ENCODE measurements at places on chromosomes 12 and 14. TPM values are rescaled to one million over a fixed set of nuclear protein-coding genes. Genes with fewer than 3 reads are reported as not detected.

Gene SNW1
- polyA plus RNA-seq = 43.5 TPM

Gene RIN3
- polyA plus RNA-seq = 7.4 TPM

Gene ARHGEF40
- 18.0 TPM for polyA plus RNA-seq

Gene ARHGDIB
- 93.4 TPM for polyA plus RNA-seq

Gene NAB2
- 2.5 TPM for polyA plus RNA-seq

Gene GPR132
- 1.4 TPM for polyA plus RNA-seq

Gene SERPINA9
- not detected for polyA plus RNA-seq

DNA sequence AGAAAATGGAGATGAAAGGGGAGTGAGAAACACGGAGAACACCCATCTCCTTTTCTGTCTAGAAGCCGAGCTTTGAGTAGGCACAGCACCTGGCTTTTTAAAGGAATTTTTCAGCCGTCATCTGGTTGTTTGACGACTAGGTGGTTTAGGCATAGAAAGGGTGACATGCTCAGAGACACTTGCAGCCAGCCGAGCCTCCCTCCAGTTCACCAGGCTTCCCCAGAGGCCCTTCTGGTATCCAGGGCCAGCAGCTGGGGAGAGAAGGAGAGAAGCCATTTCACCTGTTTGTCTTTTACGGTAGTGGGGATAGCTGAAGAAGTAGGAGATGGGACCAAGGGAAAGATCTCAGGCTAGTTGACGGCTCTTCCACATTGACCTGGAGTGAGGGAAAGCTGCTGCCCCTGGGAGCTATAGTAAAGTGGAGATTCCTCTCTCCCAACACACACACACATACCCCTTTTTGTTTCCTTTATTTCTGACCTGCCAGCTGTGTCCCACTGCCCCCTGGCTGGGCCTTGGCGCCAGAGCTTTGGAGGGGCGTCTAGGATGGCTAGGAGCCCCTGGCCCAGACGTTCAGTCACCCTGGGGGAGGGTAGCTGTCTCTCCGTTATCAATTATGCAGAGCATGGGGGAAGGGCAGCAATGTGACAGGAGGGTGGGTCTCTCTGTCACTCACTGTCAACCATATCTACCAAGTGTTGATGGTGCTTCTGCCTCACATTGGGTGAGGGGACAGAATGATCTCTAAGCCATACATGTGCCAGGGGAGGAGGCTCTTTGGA, 5.5 kb downstream of the MAP3K12 start:
- peak overlapping the region; percentile 64 for H3K4me3 ChIP-seq
- peak; percentile 64 for DNase-seq
- peaks cover 33% of the 10 kb centered on the region for H3K4me1 ChIP-seq

DNA sequence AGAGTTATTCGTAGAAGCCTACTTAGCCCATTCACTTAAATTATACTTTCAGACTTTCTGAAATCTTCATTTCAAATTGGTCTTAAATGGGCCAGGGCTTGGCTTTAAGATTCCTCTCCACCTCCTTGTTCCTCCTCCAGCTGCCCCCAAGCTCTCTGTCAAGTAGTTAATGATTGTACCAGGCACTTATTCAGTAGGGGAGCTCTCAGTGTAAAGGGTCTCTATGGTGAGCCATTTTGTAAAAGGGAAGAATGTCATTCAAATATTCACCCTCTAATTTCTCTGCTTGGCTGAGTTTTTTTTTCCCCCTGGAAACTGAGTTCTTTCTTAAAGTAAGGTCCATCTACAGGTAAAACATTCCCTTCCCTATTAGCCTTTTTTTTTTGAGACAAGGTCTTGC, 96.6 kb downstream of the SUDS3 start:
- no peak for DNase-seq
- H3K27ac ChIP-seq = no peak overlapping the region
- no peaks in the 10 kb centered on the region for H3K27me3 ChIP-seq
- no peak overlapping the region for H3K4me3 ChIP-seq
- no peaks in the 10 kb centered on the region for H3K4me1 ChIP-seq

- H3K27me3 ChIP-seq = no peaks in the 10 kb centered on the region
- H3K4me3 ChIP-seq = no peak overlapping the region
- no peak for DNase-seq
- no peak overlapping the region for H3K27ac ChIP-seq
Measured at GRCh38 chr12:110670161-110670701, 18.7 kb downstream of the HVCN1 start.

DNA sequence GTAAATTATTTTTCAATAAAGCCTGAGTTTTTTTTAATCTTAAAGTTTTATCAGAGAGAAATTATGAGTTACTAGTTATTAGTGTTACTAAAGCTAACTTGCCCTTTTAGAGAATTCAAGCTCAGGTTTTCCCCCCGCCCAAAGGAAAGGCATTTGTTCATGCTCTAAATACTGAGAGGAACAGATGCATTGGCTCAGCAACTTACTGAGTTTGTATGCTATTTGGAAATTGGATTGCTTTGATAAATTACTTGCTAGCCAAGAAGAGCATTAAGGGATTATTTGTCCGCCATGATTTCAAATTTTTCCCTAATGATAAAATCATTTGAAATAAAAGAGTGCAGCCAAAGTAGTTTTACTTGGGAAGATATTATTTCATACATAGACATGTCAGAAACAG, 149.4 kb downstream of the METTL25 start:
- no peaks in the 10 kb centered on the region for H3K27me3 ChIP-seq
- H3K4me1 ChIP-seq = no peaks in the 10 kb centered on the region
- no peak for DNase-seq
- H3K27ac ChIP-seq = no peak overlapping the region
- H3K4me3 ChIP-seq = no peak overlapping the region

GRCh38 chr12:55624056-55624455, 12.6 kb upstream of the OR10P1 start:
- H3K27me3 ChIP-seq = no peaks in the 10 kb centered on the region
- H3K27ac ChIP-seq = no peak overlapping the region
- no peaks in the 10 kb centered on the region for H3K36me3 ChIP-seq
- DNase-seq = no peak

GRCh38 chr12:79615596-79616560, 74.9 kb downstream of the PAWR start:
- H3K4me1 ChIP-seq = no peaks in the 10 kb centered on the region
- no peak for DNase-seq
- H3K27me3 ChIP-seq = no peaks in the 10 kb centered on the region
- H3K27ac ChIP-seq = no peak overlapping the region
- H3K4me3 ChIP-seq = no peak overlapping the region

GRCh38 chr12:80353254-80353653, 90.8 kb upstream of the PTPRQ start:
- no peak overlapping the region for H3K4me3 ChIP-seq
- no peaks in the 10 kb centered on the region for H3K4me1 ChIP-seq
- DNase-seq = no peak
- H3K27me3 ChIP-seq = no peaks in the 10 kb centered on the region
- H3K36me3 ChIP-seq = no peaks in the 10 kb centered on the region

GRCh38 chr14:72744416-72745120, 149.3 kb downstream of the DPF3 start:
- no peaks in the 10 kb centered on the region for H3K4me1 ChIP-seq
- H3K27me3 ChIP-seq = no peaks in the 10 kb centered on the region
- no peak overlapping the region for H3K4me3 ChIP-seq
- no peak overlapping the region for H3K27ac ChIP-seq

- no peaks in the 10 kb centered on the region for H3K36me3 ChIP-seq
- no peak overlapping the region for H3K4me3 ChIP-seq
- no peak overlapping the region for H3K27ac ChIP-seq
- DNase-seq = no peak
- no peaks in the 10 kb centered on the region for H3K27me3 ChIP-seq
Measured at GRCh38 chr14:81235096-81235495, 14.3 kb upstream of the GTF2A1 start.

DNA sequence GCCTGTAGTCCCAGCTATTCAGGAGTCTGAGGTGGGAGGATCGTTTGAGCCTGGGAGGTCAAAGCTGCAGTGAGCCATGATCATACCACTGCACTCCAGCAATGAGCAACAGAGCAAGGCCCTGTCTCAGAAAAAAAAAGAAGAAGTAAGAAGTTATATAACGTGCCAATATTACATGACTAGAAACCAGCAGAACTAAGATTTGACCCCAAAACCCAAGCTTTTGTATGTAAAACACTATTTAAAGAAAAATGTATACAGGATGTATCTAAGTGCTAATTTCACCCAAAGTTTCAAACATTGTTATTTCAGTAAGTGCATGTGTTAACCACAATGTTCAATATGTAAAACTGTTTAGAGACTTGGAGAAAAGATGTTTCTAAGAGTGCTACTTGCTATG, 94.7 kb downstream of the SLC5A8 start:
- no peaks in the 10 kb centered on the region for H3K4me1 ChIP-seq
- no peaks in the 10 kb centered on the region for H3K36me3 ChIP-seq
- H3K4me3 ChIP-seq = no peak overlapping the region
- no peak overlapping the region for H3K27ac ChIP-seq
- DNase-seq = no peak

DNA sequence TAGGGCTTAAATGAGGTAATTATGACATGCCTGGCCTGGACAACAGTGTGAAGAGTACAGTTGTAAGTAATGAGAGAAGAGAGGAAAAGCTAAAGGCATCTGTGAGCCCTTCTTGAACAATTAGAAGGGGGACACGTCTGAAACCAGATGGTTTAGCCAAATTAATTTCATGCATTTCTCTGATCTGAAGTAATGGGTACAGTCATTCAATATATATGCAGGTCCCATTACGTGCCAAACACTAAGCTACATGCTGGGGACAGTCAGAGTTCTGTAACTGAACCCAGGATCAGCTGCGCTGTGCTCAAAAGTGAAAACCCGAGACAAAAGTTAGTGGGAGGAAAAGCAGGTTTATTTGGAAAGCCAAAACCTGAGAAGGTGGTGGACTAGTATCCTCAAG, 207.2 kb upstream of the TMTC1 start:
- no peaks in the 10 kb centered on the region for H3K36me3 ChIP-seq
- H3K27ac ChIP-seq = no peak overlapping the region
- DNase-seq = no peak
- H3K4me3 ChIP-seq = no peak overlapping the region
- no peaks in the 10 kb centered on the region for H3K4me1 ChIP-seq

DNA sequence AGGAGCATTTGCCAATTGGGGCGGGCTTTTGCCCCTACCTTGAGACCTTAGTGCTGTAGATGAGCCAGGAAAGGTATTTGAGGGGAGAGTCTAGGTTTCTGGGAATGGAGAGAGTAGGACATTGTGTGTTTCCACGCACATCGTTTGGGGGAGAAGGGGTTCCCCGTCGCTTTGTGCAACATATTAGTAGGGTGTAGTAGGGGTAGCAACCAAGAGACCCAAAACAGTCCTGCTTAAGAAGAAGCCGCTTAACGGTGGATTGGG, 694 bp upstream of the PTGES3 start:
- peak overlapping the region; percentile 97 for H3K4me3 ChIP-seq
- H3K36me3 ChIP-seq = no peaks in the 10 kb centered on the region
- H3K27ac ChIP-seq = peak overlapping the region; percentile 97
- H3K27me3 ChIP-seq = no peaks in the 10 kb centered on the region

DNA sequence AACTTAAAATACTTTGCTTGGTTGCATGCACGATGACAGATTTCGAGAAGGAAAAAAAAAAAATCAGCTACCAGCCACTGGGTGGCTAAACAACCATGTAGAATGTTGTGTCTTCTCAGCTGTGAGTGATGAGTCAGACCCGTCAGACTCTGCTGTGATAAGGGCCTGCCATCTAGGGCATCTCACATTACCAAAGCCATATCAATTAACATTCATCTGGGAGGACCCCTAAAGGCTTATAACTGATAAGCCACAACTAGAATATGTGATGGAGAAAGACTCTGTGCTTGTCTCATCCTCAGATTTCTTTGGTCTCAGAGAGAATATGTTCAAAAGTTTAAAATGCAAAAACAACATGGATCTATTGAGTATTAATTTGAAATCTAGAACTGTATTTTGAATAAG, 111.5 kb downstream of the PAX9 start:
- H3K4me3 ChIP-seq = no peak overlapping the region
- no peak for DNase-seq
- no peaks in the 10 kb centered on the region for H3K4me1 ChIP-seq

- DNase-seq = no peak
- no peaks in the 10 kb centered on the region for H3K4me1 ChIP-seq
- H3K27me3 ChIP-seq = no peaks in the 10 kb centered on the region
- H3K27ac ChIP-seq = no peak overlapping the region
Measured at GRCh38 chr12:129762436-129762835, 141.4 kb downstream of the TMEM132D start.

- no peaks in the 10 kb centered on the region for H3K4me1 ChIP-seq
- H3K27ac ChIP-seq = peak overlapping the region; percentile 94
- H3K27me3 ChIP-seq = no peaks in the 10 kb centered on the region
- peak overlapping the region; percentile 70 for H3K4me3 ChIP-seq
- no peak for DNase-seq
Measured at GRCh38 chr14:39267608-39268005, 33.9 kb downstream of the MIA2 start.

GRCh38 chr12:128250096-128250495, 16.9 kb upstream of the TMEM132C start:
- H3K27me3 ChIP-seq = no peaks in the 10 kb centered on the region
- H3K27ac ChIP-seq = no peak overlapping the region
- no peak for DNase-seq
- H3K36me3 ChIP-seq = no peaks in the 10 kb centered on the region

Measured in sigmoid colon (tissue), 7 donors.